ENCODE measurements at places on chromosomes 3 and 15.

DNA sequence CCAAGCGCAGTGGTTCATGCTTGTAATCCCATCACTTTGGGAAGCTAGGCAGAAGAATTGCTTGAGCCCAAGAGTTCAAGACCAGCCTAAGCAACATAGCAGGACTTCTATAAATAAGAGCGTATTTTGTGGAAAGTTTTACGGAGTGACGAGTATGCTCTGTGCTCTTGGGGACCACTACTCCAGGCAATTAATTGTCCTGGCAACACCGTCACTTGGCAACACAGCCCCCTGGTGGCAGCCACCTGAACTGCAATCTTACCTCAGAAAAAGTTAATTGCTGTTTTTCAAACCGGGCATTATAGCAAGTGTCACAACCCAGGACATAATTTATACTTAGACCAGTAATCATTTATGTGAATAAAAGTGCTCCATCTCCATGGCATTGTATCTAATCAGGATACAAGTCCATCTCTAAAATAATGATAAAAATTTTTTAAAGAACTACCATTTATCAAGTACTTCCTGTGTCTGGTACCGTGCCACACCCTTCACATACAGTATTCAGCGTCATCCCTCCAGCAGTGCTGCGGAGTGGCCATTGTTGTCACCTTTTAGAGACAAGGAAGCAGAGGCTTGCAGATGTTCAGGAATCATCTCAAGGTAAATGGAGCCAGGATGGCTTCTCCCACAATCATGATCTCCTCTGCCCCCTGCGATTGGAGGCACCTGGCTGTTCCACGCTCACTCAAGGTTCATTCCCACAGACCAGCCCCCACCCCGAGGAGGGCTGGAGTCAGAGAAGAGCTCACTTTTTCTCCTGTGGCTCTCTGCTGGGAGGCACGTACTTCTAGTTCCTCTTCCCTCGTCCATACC is 34.5 kb downstream of the PLA2G4D start:
- peaks cover 12% of the 10 kb centered on the region for H3K4me1 ChIP-seq
- peak; percentile 62 for DNase-seq
- no peaks in the 10 kb centered on the region for H3K36me3 ChIP-seq

- no peak overlapping the region for H3K27ac ChIP-seq
- H3K36me3 ChIP-seq, result no peaks in the 10 kb centered on the region
- H3K4me1 ChIP-seq, result no peaks in the 10 kb centered on the region
- no peak overlapping the region for H3K4me3 ChIP-seq
Measured at GRCh38 chr3:55516392-55517030, 29.4 kb upstream of the WNT5A start.

GRCh38 chr3:113169891-113170452 is 41.4 kb upstream of the BOC start:
- no peaks in the 10 kb centered on the region for H3K4me1 ChIP-seq
- H3K27me3 ChIP-seq, result no peaks in the 10 kb centered on the region
- no peak for DNase-seq
- no peak overlapping the region for H3K27ac ChIP-seq
- no peaks in the 10 kb centered on the region for H3K36me3 ChIP-seq
- no peak overlapping the region for H3K4me3 ChIP-seq

DNA sequence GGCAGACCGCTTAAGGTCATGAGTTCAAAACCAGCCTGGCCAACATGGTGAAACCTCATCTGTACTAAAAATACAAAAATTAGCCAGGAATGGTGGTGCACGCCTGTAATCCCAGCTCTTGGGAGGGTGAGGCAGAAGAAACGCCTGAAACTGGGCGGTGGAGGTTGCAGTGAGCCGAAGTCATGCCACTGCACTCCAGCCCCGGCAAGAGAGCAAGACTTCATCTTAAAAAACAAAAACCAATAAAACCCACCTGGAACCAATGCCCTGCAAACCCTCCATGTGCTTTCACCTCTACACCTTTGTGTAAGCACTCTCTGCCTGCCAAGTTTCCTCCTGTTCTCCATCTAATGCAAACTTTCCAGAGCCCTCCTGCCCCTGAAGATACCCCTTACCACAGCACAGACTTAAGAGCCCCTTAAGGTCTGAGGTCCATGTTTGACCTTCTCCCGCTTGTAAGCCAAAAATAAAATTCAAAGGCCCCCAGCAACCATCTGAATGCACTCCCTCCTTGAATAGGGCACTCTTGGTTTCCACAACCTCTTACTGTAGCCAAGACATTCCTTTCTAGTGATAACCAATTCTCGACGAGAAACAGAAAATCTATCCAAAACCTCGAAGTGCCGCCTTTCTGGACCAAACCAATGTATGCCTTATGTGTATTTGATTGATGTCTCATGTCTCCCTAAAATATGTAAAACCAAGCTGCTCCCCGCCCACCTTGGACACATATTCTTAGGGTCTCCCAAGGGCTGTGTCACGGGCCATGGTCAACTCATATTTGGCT is 3.0 kb downstream of the RPL32 start:
- no peaks in the 10 kb centered on the region for H3K27me3 ChIP-seq
- peak overlapping the region; percentile 4 for H3K4me3 ChIP-seq
- peaks cover 28% of the 10 kb centered on the region for H3K4me1 ChIP-seq
- DNase-seq, result no peak
- no peak overlapping the region for H3K27ac ChIP-seq
- peaks cover 64% of the 10 kb centered on the region for H3K36me3 ChIP-seq

- H3K4me3 ChIP-seq, result no peak overlapping the region
- H3K4me1 ChIP-seq, result no peaks in the 10 kb centered on the region
- no peaks in the 10 kb centered on the region for H3K27me3 ChIP-seq
Measured at GRCh38 chr3:117488983-117489382, 779.4 kb downstream of the TUSC7 start.

- DNase-seq, result no peak
- no peak overlapping the region for H3K27ac ChIP-seq
- H3K4me1 ChIP-seq, result no peaks in the 10 kb centered on the region
Measured at GRCh38 chr3:149867563-149867962, 54.5 kb downstream of the RNF13 start.

DNA sequence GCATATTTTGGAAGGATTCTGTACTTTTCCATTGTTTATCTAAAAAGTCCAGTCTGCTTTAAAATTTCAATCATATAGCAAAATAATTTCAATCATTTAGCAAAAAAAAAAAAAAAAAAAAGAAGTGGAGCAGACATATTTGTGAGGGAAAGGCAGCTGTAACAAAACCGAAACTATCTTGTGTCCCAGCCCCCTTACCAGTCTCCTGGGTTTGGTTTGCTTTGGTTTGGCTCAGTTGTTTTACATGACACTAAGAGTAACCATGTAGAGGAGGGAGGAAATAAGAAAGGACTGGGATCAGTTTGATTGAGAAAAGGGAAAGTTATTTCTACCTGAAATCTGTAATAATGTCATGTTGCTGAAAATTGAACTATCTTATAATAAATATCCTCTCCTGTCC is 158.8 kb upstream of the GADL1 start:
- H3K4me3 ChIP-seq, result no peak overlapping the region
- H3K36me3 ChIP-seq, result no peaks in the 10 kb centered on the region
- H3K4me1 ChIP-seq, result no peaks in the 10 kb centered on the region
- H3K27ac ChIP-seq, result no peak overlapping the region
- no peak for DNase-seq

DNA sequence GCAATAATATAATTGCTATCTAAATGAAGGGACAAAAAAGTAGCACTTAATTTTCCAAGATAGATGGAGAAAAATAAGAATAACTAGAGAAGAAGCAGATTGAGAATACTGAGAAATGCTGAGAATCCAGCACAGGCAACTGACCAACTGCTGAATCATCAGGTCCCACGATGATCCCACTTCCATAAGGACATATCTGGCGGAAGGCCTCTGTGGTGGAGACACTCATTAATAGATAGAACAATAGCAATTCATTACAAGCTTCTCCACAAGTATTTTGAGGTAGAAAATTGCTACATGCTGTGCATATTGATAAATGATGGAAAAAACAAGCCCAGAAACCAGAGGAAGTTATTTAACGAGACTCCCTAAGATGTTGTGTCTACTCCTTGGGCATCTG is 105.9 kb downstream of the DUT start:
- H3K27ac ChIP-seq, result no peak overlapping the region
- no peak overlapping the region for H3K4me3 ChIP-seq
- H3K36me3 ChIP-seq, result no peaks in the 10 kb centered on the region
- H3K27me3 ChIP-seq, result no peaks in the 10 kb centered on the region
- no peaks in the 10 kb centered on the region for H3K4me1 ChIP-seq
- no peak for DNase-seq

DNA sequence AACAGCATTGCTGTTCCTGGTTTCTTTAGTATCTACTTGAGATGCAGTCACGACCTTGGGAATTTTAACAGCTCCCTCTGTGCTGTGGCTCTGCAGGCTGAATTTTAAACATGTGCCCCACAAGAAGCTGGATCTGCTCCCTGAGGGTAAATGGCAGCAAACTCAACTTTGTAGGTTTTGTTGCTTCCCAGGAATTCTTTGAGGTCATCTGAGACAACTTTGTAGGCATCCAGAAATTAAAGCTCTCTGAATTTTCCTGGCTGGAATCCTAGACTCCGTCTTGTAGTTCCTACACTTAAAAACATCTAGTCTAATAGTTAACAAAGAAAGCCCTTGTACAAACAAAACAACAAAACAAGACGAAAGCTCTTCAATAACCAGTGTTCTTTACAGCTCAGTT is 366.3 kb downstream of the FEZF2 start:
- no peak for DNase-seq
- no peaks in the 10 kb centered on the region for H3K36me3 ChIP-seq
- no peak overlapping the region for H3K27ac ChIP-seq
- no peaks in the 10 kb centered on the region for H3K27me3 ChIP-seq
- no peak overlapping the region for H3K4me3 ChIP-seq
- no peaks in the 10 kb centered on the region for H3K4me1 ChIP-seq

GRCh38 chr3:16369276-16369675 is 104.3 kb downstream of the OXNAD1 start:
- no peak overlapping the region for H3K4me3 ChIP-seq
- H3K27me3 ChIP-seq, result no peaks in the 10 kb centered on the region
- H3K4me1 ChIP-seq, result peaks cover 31% of the 10 kb centered on the region
- DNase-seq, result no peak
- peaks cover 45% of the 10 kb centered on the region for H3K36me3 ChIP-seq
- H3K27ac ChIP-seq, result no peak overlapping the region

- H3K4me3 ChIP-seq, result no peak overlapping the region
- DNase-seq, result no peak
- H3K4me1 ChIP-seq, result no peaks in the 10 kb centered on the region
- H3K36me3 ChIP-seq, result no peaks in the 10 kb centered on the region
- peaks cover 1% of the 10 kb centered on the region for H3K27me3 ChIP-seq
Measured at GRCh38 chr15:58257776-58258325, 119.7 kb downstream of the AQP9 start.

DNA sequence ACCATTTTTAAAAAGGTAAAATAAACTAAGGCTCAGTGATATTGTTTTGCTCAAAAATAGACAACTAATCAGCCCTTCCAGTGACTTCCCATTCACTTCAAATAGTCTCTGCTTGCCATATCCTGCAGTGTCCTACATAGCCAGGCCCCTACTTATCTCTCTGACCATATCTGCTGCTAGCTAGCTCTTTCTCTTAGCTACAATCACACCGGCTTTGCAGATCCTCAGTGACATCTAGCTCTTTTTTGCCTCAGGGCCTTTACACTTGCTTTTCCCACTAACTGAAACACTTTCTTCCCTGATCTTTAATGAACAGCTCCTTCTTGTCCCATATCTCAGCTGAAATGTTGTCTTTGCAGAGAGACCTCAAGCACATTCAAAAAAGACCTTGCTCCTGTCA is 161.3 kb downstream of the IL5RA start:
- no peak for DNase-seq
- H3K27me3 ChIP-seq, result no peaks in the 10 kb centered on the region
- no peaks in the 10 kb centered on the region for H3K4me1 ChIP-seq
- H3K4me3 ChIP-seq, result no peak overlapping the region
- H3K36me3 ChIP-seq, result no peaks in the 10 kb centered on the region

- no peaks in the 10 kb centered on the region for H3K27me3 ChIP-seq
- no peak overlapping the region for H3K4me3 ChIP-seq
- no peak overlapping the region for H3K27ac ChIP-seq
- H3K36me3 ChIP-seq, result no peaks in the 10 kb centered on the region
Measured at GRCh38 chr3:5675319-5675718, 487.8 kb downstream of the EDEM1 start.

DNA sequence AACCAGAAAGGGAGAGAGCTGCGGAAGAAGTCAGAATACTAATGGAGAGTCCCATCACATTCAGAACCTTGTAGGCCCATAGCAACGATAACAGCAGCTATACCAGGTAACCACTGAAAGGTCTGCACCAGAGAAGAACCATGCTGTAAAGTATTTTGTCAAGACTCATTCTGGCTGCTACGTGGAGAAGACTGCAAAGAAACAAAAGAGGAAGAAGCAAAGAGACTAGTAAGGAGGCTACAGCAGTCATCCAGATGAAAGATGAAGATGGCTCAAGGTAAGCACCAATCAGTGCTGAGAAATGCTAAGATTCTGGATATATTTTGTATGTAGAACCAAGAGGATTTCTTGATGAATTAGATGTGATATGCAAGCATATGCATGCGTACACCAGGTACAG is 39.6 kb downstream of the ACAP2 start:
- H3K27me3 ChIP-seq, result no peaks in the 10 kb centered on the region
- no peak for DNase-seq
- H3K4me1 ChIP-seq, result peaks cover 4% of the 10 kb centered on the region

DNA sequence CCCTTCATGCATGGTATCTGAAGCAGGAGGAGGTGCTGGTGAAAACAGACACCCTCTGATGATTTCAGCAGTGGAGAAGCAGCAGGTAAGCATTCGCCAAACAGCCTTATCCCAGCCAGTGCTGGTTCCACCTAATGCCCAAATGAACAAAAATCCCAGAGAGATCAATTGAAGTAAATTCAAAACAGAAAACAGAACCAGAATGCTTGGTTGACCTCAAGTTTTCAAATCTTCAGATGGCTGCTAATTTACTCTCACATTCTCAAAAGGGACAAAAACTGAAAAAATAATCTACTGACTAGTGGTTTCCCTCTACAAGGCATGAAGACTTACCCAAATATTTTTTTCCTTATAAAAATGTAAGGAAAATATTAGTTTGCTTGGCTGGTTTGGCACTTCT is 87.0 kb upstream of the MYO5C start:
- no peaks in the 10 kb centered on the region for H3K27me3 ChIP-seq
- no peak overlapping the region for H3K4me3 ChIP-seq
- no peak overlapping the region for H3K27ac ChIP-seq
- DNase-seq, result no peak
- peaks cover 66% of the 10 kb centered on the region for H3K36me3 ChIP-seq

DNA sequence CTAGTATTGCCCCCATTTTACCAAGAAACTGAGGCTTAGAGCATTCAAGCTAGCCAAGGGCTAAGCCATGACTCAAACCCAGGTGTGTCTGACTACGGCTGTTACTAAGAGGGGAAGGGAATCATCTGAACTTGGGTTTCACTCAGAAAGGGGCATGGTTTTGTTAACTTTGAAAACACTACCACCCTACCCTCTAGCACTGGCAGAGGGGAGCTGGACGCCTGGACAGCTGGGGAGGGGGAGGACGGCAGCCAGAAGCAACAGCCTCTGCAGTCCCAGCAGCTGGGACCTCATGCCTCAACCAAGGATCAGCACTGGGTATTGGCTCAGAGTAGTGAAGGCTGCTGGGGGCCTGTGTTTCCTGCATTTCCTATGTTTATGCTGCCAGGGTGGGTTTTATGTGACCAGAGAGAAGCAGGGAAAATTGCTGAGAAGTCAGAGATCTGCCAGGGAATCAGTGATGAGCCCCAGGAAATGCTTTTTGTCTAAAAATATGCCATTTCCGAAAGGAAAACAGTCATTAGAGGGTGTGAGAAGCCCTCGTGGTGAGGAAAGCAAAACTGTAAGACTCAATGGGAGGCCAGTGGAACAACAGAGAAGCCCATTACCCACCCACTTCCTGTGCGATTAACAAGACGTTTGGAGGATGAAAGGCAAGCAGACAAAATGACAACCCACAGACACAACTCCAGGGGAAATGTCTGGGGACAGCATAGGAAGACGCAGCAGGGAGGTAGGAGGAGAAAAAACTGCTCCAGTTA is 41.2 kb downstream of the LIPC start:
- DNase-seq, result peak; percentile 15
- no peaks in the 10 kb centered on the region for H3K27me3 ChIP-seq
- H3K4me3 ChIP-seq, result peak overlapping the region; percentile 68
- no peaks in the 10 kb centered on the region for H3K36me3 ChIP-seq
- peak overlapping the region; percentile 42 for H3K27ac ChIP-seq

All from CD4-positive, CD25-positive, alpha-beta regulatory T cell (primary cell).